ENCODE measurements at places on chromosomes 7 and 10.

DNA sequence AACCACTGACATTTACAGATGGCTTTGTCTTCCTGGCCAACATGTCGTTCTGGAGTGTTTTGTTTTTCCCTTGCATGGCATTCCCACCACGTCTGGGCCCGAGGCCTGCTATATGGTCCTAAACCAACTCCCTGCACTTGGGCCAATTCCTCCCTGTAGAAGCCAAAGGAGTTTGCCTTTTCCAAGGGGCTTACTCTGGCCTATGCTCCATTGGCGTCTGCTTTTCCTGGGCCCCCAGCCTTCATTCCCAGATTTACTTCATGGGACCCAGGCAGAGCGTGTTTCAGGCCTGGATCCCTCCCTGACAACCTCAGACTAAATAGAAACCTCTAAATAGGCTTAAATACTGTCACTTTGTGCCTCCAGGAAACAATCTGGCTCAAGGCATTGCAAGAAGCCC is 60.7 kb downstream of the MINDY4 start:
- H3K4me3 ChIP-seq = no peak overlapping the region
- no peaks in the 10 kb centered on the region for H3K27me3 ChIP-seq
- no peaks in the 10 kb centered on the region for H3K4me1 ChIP-seq
- H3K36me3 ChIP-seq = peaks cover 6% of the 10 kb centered on the region
- DNase-seq = no peak

- no peak overlapping the region for H3K27ac ChIP-seq
- peaks cover 3% of the 10 kb centered on the region for H3K4me1 ChIP-seq
- H3K27me3 ChIP-seq = no peaks in the 10 kb centered on the region
These were observed 8.3 kb downstream of the DYNC1I1 start for GRCh38 chr7:95780665-95781064.

- no peaks in the 10 kb centered on the region for H3K36me3 ChIP-seq
- DNase-seq = no peak
- H3K4me3 ChIP-seq = no peak overlapping the region
- no peaks in the 10 kb centered on the region for H3K27me3 ChIP-seq
- no peak overlapping the region for H3K27ac ChIP-seq
These were observed 22.7 kb upstream of the MKRN1 start for GRCh38 chr7:140501966-140502365.

DNA sequence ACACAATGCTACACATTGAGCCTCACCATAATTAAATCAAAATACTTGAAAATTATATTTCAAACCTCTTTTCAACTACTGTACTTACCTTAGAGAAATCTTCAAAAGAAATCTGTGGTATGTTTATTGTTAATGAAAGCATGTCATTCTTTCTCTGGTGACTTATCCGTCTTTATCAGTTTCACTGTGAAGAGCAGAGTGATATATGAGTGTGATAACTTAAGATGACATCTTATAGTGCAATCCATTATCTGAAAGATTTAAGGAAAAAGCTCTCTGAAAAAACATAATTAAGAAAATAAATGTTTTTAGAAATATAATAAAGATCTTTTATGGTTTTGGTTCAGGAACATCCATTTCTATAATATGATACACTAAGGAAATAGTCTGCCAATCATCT is 911.6 kb upstream of the C7orf33 start:
- H3K27me3 ChIP-seq = no peaks in the 10 kb centered on the region
- no peaks in the 10 kb centered on the region for H3K36me3 ChIP-seq
- no peaks in the 10 kb centered on the region for H3K4me1 ChIP-seq

DNA sequence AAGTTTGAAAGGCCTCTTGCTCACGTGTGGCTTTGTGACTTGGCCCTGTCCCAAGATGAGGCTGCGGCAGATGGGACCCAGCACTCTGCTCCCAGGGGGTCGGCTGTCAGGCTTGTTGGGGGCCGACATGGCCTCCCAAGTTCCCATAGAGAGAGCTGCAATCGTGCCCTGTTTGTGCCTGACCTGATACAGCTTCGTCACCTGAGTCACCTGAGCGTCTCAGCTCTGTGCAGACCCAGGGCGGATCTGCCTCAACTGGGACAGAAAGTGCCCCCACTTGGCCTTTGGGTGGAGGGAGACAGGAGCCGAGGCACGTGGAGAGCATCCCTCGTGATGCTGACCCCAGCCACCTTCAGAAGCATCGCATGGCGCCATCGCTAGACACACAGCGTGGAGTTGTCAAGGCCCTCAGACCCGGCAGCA is 21.7 kb downstream of the PAPOLB start:
- H3K27ac ChIP-seq = no peak overlapping the region
- H3K27me3 ChIP-seq = no peaks in the 10 kb centered on the region
- H3K4me3 ChIP-seq = no peak overlapping the region
- H3K4me1 ChIP-seq = no peaks in the 10 kb centered on the region
- H3K36me3 ChIP-seq = peaks cover 7% of the 10 kb centered on the region

DNA sequence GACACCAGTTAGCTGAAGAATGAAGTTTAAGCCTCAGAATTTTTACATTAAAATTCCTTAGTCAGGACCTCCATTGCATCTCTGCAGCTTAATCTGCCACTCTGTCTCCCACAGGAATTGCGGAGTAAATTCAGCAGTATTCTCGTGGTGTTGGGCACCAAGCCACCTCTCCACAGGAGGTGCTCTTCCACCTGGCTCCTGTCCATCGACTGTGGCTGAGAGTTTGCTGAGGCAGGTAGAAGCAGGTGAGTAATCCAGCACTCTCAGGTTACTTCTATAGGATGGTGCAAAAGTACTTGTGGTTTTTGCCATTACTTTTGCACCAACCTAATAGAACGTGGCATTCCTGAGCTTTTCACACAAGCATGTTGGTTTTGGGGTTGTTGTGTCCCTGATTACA is 134.1 kb downstream of the GFRA1 start:
- H3K27me3 ChIP-seq = peaks cover 4% of the 10 kb centered on the region
- H3K4me3 ChIP-seq = no peak overlapping the region
- H3K27ac ChIP-seq = no peak overlapping the region
- no peak for DNase-seq

- H3K4me1 ChIP-seq = peaks cover 5% of the 10 kb centered on the region
- no peak for DNase-seq
These were observed 12.5 kb upstream of the EBLN1 start for GRCh38 chr10:22230158-22230833.

- H3K4me3 ChIP-seq = no peak overlapping the region
- peaks cover 38% of the 10 kb centered on the region for H3K36me3 ChIP-seq
- DNase-seq = peak; percentile 90
- peaks cover 20% of the 10 kb centered on the region for H3K4me1 ChIP-seq
These were observed 10.3 kb downstream of the SFXN3 start for GRCh38 chr10:101041252-101041761.

DNA sequence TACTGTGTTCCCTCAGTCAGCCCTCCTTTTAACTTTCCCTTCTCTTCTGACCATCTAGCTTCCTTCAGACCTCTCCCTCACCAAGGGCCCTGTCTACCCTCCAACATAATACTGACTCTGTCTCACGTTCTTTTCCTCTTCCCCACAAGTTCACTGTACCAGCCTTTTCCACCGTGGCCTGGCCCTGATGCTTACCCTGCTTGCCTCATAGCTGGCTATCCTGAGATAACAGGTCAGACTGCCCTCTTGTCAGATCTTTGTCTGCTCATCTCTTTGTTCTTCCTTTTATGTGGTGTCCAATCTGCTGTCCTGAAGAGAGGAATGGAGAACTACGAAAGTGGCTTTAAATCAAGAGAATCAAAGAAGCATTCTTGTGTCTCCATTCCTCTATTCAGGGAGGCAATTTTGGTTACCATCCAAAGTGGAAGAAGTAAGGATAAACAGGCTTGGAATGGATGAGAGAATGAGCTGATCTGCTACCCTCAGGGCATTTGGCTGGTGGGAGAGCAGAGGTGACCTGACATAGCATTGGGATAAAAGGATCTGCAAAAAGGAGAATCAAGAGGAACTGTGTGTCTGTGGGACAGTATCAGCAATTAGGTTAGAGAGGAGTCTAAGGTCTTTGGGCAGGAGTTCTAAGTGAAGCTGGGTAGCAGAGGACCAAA is 8.1 kb downstream of the BTAF1 start:
- H3K4me1 ChIP-seq = peaks cover 16% of the 10 kb centered on the region
- H3K4me3 ChIP-seq = no peak overlapping the region
- H3K27me3 ChIP-seq = no peaks in the 10 kb centered on the region
- H3K27ac ChIP-seq = no peak overlapping the region
- H3K36me3 ChIP-seq = peaks cover 22% of the 10 kb centered on the region
- DNase-seq = no peak

DNA sequence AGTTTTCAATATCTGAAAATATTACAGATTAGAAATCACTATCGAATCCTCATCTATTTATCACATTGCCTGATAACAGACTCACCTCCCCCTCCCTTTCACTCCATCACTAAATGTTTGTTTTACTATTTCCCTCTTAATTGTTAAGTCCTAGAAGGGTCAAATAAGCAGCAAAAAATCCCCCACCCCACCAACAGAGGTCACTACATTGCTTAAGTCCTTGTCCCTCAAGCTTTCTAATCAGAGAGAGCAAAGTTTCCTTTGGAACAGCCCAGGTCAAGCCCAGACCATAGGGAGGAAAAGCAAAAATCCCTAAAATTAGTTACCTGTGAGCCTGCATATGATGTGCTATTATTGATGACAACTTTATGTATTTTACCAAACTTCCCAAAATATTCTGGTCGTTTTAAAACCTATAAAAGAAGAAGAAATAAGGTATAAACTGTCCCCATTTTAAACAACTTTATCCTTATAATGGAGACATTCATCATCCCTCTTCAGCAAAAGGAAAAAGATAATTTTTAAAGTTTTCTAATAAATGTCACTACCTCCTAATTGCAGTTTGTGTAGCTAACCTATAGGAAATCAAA is 95.0 kb downstream of the CNOT4 start:
- H3K36me3 ChIP-seq = peaks cover 8% of the 10 kb centered on the region
- DNase-seq = no peak
- H3K27ac ChIP-seq = no peak overlapping the region
- H3K4me1 ChIP-seq = no peaks in the 10 kb centered on the region
- no peak overlapping the region for H3K4me3 ChIP-seq

DNA sequence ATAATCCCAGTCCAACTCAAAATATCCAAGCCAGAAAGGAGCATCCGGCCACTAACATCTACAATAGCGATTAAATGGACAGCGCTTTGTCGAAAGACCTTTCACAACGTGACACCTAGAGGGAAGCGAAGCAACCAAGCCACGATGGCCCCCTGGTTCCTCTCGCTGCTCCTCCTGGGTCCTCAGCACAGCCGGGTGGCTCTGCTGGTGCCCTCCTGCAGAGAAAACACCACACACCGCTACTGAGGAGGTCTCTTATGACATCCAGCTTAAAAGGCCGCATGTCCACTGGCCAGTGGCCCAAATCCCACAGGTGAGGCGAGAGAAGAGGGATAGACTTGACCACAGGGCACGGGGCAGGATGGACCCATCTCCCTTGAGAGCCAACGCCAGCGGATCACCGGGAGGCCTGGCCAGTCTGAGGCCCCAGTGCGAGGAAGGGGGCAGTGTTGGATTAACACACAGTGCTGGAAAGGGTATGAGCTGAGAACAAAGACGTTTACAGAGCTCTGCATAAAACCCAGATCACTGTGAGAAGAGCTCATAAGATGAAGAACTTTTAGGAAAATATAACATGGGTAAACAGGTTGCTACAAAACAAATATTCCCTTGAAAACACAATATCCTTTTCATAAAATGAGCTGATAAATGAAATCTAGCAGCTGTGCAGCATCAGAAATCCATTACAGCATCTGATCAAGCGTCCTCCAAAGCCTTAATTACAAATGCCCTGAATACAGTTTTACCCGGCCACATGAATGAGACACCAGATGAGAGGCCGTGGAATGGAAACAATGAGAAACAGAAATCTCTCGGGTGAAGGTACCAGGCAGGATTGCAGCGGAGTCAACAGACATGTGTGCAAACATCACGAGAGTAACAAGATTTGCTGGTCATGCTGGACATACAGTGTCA is 236.7 kb downstream of the DIP2C start:
- H3K4me3 ChIP-seq = no peak overlapping the region
- H3K27me3 ChIP-seq = no peaks in the 10 kb centered on the region
- no peak overlapping the region for H3K27ac ChIP-seq
- H3K36me3 ChIP-seq = no peaks in the 10 kb centered on the region
- H3K4me1 ChIP-seq = peaks cover 20% of the 10 kb centered on the region

DNA sequence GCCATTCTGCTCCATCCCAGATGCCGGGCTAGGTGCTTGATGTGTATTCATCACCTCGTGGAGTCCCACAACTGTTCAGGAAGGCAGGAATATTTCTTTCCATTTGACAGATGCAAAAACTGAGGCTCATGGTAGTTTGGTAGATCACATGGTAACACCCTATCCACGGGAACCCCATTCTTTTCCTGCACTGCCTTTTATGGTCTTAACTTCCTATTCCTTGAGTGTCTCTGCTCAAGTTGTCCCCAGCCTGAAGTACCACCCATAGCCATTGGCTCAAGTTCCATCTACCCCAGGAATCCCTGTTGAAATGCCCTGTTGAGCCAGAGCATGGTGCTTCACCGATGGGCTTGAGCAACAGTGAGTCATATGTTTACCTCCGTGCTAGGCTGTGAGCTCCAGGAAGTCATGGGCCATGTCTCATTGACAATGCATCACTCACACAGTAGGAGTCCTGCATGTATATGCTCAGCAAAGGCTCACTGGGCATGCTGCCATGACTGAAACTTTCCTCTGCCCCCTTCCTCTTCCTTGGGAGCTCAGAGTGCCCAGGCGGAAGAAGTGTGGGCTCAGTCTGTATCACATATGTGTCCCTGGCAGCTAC is 71.7 kb upstream of the ADAM12 start:
- no peaks in the 10 kb centered on the region for H3K36me3 ChIP-seq
- no peak overlapping the region for H3K4me3 ChIP-seq
- H3K4me1 ChIP-seq = no peaks in the 10 kb centered on the region
- H3K27ac ChIP-seq = no peak overlapping the region
- no peaks in the 10 kb centered on the region for H3K27me3 ChIP-seq
- DNase-seq = no peak

- no peak overlapping the region for H3K27ac ChIP-seq
- no peak for DNase-seq
- H3K27me3 ChIP-seq = peaks cover 2% of the 10 kb centered on the region
These were observed 91.7 kb downstream of the MARCHF5 start for GRCh38 chr10:92382631-92383030.

- no peaks in the 10 kb centered on the region for H3K27me3 ChIP-seq
- no peaks in the 10 kb centered on the region for H3K36me3 ChIP-seq
- no peaks in the 10 kb centered on the region for H3K4me1 ChIP-seq
- no peak for DNase-seq
- no peak overlapping the region for H3K4me3 ChIP-seq
These were observed 55.0 kb upstream of the PRR15 start for GRCh38 chr7:29508608-29509007.

DNA sequence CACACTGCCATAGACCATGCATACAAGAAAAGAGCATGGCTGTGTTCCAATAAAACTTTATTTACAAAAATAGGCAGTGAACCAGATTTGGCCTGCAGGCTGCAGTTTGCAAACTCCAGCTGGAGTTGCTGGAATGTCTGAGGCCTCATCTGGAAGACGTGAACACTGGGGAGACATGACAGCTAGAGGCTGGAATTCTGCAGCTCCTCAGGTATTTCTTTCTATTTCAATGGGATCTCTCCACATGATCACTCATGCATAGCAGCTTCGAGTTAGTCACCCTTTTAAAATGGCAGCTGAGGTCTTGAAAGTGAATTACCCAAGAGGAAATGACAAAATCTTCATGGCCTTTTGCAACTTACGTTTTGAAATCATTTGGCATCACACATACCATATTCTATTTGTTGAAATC is 52.6 kb upstream of the BET1 start:
- H3K36me3 ChIP-seq = no peaks in the 10 kb centered on the region
- no peaks in the 10 kb centered on the region for H3K27me3 ChIP-seq
- H3K27ac ChIP-seq = no peak overlapping the region
- no peaks in the 10 kb centered on the region for H3K4me1 ChIP-seq
